ENCODE measurements at places on chromosomes 13 and 19. TPM values are rescaled to one million over a fixed set of nuclear protein-coding genes. Genes with fewer than 3 reads are reported as not detected.

The OR7D2 gene
- total RNA-seq: 0.08 TPM

The SLC25A41 gene
- total RNA-seq: 0.16 TPM

The SIGLEC8 gene
- total RNA-seq: 0.08 TPM

The WDR62 gene
- total RNA-seq: 25.5 TPM

DNA sequence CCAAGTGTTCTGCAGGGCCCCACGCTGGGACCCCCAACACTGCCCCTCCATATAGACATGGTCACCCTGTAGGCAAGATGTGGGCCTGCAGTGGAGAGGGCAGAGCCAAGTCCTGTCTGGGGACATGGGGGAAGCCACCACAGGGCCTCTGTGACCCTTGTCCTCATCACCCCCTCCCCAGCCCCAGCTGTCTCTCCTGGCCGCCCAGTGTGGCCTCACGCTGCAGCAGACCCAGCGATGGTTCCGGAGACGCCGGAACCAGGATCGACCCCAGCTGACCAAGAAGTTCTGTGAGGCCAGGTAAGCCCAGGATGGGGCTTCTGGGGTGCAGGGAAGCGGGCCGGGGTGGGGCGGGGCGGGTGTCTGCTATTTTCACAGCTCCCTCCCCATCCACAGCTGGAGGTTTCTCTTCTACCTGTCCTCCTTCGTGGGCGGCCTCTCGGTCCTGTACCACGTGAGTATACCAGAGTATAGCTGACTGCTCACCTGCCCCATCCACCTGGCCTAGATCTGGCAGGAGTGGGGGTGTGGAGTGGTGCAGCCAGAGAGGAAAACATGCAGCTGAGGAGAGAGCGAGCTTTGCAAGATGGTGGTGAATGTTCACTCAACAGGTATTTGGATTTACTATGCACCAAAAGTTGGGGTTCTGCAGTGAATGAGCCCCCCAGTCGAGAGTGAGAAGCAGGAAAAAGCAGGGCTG lies 46.4 kb downstream of the CERS4 start:
- DNase-seq: no peak

GRCh38 chr19:14428882-14429416 lies 4.2 kb upstream of the PKN1 start:
- DNase-seq: peak; percentile 25

The FAAP24 gene
- 0.46 TPM for total RNA-seq

DNA sequence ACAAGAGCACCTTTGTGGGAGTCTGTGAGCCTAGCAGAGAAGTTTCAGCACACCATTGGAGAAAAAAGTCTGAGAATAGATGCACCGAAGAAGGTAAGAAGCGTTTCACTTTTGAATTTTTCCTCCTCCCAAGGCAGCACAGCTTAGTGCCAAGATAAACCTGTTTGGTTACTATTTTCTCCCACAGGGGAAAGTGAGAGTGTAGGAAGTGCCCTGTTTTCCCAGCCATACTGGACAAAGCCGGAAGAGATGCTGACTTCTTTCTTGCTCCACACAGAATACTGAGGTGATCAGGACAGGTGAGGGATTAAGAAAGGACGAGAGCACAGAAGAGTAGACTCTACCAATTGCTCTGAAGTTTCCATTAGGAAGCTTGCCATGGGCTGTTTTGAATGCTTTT lies 1011.0 kb upstream of the MIR17HG start:
- no peak for DNase-seq

DNA sequence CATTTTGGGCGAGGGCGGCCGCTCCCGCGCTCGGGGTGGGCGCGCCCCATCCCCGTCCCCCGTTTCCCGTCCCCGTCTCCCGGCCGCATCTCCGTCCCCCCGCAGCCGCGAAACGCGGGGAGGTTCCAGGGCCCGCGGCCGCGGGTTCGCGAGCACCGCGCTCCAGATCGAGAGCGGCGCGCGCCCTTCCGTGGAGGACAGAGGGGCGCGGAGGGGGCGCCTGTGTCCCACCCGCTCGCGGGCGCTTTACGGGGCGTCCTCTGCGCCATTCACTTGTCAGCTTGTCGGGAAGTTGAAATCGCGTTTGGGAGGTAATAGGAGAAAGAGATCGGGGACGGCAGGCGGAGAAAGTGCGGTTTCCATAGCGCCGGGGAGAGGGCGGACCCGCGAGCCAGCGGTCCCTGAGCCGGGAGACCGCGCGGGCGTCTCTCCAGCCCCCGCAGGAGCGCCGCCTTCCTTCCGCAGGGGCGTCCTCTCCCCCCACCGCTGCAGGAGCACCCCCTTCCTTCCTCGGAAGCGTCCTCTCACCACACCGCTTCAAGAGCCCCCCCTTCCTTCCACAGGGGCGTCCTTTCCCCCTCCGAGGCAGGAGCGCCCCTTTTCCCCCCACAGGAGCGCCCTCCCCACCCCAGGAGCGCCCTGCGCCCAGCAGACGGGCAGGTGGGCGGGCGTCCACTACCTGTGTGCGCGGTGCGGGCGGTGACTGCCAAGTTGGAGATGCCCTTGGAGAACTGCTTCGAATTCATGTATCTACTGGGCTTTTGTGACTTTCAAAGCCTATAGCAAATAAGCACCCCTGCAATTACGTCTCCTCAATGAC lies 962 bp upstream of the IRS2 start:
- no peak for DNase-seq

- no peak for DNase-seq
Observed at GRCh38 chr19:21588065-21588601, 82.7 kb downstream of the ZNF429 start.

DNA sequence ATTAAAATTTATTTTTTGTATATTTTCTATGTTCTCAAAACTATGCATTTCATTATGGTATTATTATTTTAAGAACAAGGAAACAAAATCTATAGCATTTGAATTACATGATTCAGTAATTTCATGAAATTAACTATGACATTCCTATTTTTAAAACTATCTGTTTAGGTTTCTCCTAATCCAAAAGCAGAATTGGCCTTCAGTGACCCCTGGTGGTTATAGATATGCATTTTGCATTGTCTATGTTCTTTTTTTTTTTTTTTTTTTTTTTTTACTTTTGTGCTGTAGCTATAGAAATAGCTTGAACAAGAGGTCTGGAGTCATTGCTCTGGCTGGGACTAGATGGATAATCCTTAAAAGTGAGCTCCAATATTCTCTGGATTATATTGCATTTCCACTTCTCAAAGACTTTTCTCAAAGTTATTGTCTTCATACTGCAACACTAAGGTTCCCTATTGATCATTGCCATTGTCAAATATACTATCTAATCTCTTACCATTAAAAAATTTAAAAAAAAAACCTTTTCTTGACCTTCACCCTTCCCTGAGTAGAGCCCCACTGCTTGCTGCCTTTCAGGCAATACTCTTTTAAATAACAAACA lies 15.9 kb upstream of the DNAJC3 start:
- no peak for DNase-seq

GRCh38 chr13:40697711-40698110 lies 31.3 kb upstream of the FOXO1 start:
- no peak for DNase-seq

The SLITRK6 gene
- 0.60 TPM for total RNA-seq

The ADGRE2 gene
- total RNA-seq: 0.87 TPM

The FSTL3 gene
- total RNA-seq: 37.1 TPM

- no peak for DNase-seq
Observed at GRCh38 chr19:28426110-28426729, 786.7 kb downstream of the UQCRFS1 start.
